Ovary (tissue), 10 donors: ENCODE measurements at places on chromosomes 2 and 18.

DNA sequence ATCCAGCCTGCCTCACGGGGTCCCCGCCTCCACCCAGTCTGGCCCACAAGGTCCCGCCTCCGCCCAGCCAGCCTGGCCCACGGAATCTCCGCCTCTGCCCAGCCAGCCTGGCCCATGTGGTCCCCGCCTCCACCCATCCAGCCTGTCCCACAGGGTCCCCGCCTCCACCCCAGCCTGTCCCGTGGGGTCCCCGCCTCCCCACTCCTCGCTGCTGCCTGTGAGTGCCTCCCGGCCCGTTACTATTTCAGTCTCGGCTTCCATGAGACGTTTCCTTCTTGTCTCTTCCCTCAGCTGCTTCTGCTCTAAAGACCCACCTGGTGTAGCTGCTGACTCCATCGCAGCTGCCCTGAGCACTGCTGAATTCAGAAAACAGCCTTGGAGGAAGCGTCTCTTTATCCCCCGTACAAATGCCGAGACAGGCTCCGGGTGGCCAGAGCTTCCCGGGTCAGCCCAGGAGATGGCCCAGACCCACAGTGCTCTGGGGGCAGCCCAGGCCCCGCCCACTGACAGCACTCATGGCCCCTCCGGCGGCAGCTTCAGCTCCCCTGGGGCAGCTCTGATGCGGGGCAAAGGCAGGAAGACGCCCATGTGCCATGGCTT, 69.8 kb downstream of the NFATC1 start:
- no peak for DNase-seq

DNA sequence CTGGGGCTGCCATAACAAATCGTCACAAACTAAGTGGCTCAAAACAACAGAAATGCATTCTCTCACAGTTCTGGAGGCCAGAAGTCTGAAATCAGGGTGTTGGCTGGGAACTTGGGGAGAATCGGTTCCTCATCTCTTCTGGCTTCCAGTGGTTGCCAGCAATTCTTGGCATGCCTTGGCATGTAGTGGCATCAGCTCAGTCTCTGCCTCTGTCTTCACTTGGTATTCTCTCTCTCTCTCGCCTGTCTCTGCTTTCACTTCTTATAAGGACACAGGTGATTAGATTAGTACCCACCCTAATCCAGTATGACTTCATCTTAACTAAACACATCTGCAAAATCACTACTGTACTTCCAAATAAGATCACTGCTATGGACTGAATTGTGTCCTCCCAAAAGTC, 695.4 kb upstream of the ID2 start:
- no peak for DNase-seq

- no peak for DNase-seq
Measured at GRCh38 chr2:219521066-219521880, 7.0 kb downstream of the ASIC4 start.

GRCh38 chr2:57443086-57443485, 603.5 kb upstream of the VRK2 start:
- DNase-seq: no peak

GRCh38 chr2:140424471-140424870, 1644.3 kb upstream of the NXPH2 start:
- DNase-seq: no peak

DNA sequence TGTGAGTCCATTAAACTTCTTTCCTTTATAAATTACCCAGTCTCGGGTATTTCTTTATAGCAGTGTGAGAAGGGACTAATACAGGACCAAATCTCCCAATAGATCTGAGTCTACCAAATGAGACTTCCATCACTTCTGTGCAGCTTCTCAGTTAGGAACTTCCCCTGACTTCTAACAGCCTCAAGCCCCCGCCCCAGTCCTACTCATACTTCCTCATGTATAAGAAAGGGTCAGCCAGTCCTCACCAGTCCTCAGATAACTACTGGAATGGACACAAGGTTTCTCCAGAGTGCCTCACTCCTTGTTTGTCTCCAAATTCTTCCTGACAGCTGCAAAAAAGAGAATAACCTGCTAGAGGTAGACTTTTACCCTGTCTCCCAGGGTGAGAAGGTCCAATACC, 19.5 kb downstream of the TTC32 start:
- DNase-seq: no peak

DNA sequence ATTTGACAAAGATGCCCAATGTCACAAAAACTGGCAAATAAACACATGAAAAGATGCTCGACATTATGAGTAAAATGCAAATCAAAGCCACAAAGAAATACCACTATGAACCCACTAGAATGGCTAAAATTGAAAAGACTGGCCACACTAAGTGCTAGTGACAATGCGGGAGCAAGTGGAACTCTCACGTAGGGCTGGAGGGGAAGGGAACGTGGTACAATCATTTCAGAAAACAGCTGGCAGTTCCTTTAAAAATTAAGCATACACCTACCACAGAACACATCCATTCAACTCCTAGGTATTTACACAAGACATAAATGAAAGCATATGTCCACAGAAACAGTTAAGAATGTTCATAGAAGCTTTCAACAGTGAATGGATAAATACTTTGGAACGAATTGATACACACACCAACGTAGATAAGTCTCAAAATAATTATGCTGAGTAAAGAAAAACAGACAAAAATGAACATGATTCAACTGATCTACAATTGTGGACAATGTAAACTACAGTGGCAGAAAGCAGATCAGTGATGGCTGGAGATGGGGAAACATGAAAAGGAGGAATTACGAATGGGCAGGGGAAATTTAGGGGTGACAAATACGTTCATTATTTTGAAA, 71.7 kb downstream of the MYOM1 start:
- no peak for DNase-seq

- no peak for DNase-seq
Measured at GRCh38 chr2:137190411-137191195, 425.3 kb downstream of the THSD7B start.

GRCh38 chr2:86189782-86190416, 5.4 kb downstream of the IMMT start:
- no peak for DNase-seq

DNA sequence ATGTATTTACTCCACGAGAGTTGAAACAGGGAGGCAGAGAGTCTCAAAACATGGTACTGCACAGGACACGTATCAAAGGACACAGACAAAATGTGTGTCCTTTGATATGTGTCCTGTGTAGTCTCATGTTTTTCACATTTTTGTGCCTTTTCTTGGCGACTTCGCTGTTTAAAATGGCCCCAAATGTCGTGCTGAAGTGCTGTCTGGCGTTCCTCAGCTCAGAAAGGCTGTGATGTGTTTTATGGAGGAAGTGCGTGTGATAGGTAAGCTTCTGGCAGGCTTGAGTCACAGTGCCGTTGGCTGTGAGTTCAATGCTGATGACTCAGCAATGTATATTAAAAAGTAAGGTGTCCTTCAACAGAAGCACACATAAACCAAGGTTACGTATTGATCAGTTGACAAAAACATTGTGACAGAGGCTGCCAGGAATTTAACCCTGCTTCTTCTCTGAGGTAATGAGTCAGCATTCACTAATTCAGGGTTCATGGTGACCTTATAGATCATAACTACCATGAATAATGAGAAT, 78.2 kb downstream of the DYSF start:
- DNase-seq: no peak

DNA sequence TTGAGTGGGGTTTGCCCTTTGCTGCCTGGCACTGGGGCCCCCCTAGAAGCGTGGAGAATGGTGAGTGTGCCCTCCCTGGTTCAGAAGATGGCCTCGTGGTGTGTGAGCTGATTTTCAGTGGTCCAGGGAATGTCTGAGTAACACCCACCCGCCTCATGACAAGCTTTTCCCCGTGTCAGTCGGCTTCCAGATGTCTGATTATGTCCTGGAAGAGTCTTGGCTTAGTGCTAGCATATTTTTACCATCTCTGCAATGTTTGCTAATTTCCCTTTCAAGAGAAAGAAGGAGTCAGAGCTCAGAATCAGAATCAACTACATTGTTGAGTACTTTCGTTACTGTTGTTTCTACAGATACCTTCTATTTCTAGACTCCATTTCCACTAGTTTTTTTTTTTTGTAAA, 214.7 kb downstream of the SEPTIN10 start:
- no peak for DNase-seq

DNA sequence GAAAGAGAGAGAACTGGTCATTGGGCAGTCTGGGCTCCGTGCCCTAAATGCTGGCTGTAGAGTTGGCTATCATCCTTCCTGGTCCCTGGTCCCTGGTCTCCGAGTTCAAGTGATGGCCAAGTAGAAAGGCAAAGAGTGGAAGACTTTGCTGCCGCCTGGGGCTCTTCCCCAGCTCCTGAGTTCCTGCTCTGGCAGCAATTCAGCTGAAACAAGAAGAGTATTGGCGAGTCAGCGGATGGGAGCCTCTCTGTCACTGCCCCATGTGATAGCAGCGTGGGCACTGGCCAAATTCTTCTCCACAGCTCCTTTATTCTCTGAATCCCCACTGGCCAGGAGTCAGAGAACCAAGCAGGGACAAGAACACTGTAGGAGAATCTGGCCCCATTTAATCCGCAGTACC, 351.0 kb upstream of the POU3F3 start:
- no peak for DNase-seq

GRCh38 chr2:174614261-174614660, 16.7 kb upstream of the WIPF1 start:
- no peak for DNase-seq

DNA sequence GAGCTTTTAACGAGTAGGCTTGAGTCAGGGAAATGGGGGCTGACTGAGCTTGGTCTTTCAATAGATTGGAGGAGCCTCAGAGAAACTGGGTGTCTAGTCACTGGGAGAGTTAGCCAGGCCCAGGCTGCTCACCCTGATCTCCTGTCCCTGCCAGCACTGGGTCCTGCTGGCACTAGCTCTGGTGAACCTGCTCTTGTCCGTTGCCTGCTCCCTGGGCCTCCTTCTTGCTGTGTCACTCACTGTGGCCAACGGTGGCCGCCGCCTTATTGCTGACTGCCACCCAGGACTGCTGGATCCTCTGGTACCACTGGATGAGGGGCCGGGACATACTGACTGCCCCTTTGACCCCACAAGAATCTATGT, 720 bp downstream of the KRTCAP3 start:
- DNase-seq: no peak

DNA sequence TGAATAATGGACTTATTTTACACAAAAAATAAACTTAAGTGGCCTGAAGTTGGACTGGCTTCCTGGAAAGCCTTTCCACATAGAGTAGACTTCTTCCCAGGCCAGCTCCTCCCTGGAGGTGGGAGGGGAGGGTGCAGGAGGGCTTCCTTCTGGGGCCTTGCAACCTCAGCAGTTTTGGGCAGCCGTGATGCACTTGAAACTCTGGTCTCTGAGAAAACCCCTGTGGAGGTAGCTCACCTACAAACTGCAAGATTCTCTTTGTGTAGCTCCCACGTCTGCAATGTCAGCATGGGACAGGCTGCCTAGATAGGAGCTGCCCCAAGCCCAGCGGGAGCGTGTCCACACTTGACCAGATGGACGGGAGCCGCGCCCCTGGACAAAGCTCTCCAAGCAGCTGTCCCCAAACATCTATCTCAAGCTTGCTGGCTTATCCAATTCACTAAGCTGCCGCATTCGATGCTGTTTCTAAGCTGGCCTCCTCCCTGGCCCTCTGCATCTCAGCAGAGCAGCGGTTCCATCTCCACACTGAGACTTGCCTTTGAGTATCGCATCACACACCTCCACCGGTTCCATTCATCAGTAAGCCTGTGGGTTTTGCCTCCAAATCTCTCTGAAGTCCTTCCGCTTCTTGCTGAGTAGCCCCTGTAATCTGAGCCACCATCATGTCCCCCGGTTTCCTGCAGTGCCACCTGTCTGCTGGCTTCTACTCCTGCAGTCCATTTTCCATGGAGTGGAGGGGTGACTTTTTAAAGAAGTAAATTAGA, 1.6 kb upstream of the LPIN1 start:
- DNase-seq: no peak

DNA sequence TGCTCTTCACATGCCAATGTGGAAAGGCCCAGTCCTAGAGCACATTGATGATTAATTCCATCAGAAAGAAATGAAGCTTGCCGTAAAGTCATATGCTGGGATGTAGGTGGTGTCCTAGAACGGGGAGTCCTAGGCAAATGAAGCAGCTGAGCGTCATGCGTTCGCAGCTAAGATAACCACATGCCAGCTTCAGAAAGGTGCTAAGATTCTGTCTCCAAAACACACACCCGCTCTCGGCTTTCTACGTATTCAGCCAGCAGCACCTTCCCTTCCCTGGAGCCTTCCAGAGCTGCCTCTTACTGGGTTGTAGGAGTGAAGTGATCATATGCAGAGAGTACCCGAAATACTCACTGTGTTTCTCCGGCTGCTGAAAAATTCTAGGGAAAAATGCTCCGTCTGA, 421.6 kb upstream of the ID2 start:
- DNase-seq: no peak

DNA sequence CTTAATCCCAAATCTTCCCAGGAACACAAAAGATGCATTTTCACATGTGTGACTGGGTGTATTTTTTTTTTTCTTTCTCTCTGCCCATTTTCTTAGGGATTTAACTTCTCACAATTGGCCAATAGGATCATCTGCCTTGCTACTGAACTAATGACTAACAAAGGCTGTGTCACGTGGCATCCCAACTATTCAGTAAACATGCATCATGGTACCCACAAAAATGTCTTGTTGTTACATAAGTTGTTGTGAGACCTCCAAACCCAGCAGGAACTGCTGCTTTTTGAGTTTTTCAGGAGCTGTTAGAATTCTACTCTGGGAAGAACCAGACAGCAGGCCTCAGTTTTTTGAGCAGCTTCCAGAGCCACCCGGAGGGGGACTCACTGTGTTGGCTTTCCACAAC, 31.9 kb downstream of the GAD1 start:
- no peak for DNase-seq

GRCh38 chr2:27991146-27991545, 100.6 kb downstream of the BABAM2 start:
- no peak for DNase-seq

DNA sequence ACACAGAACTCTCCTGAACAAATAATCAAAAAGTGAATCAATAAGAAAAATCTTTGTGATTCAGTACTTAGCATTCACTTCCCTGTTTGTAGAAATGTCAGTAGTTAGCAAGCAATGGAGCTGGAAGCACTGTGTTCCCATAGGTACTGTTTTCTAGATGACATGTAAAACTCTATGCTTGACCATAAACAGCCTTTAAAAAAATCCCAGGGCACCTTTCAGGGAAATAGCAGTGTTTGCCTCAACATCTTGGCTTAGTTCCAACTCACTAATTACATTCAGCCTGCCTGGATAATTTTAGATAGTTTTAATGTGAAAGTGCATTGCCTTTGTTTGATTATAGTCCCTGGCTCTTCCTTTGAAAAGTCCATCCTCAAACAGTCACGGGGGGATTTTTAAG, 721.8 kb downstream of the ERBB4 start:
- no peak for DNase-seq

DNA sequence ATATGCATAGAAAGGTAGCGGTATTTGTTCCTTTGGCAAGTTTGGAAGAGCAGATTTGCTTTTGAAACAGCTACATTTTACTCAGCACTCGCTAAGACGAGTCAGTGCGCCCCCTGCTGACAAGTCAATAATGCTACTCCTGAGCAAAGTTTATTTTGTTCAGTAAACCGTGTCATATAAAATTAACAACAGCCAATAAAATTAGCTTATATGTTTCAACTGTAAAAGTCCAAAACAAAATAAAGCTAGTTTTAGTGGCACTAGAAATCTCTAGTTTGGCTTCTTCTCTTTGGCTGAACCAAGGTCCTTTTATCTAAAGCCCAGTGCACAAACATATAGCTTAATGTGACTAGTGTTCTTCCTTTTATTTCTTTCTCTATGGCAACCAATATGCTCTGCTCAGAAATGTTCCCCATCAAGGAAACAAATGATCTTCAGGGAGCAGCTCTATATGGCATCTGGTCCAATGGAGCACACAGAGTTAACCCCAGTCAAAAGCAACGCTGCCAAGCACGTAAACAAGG, 4.2 kb upstream of the POU3F3 start:
- DNase-seq: no peak
